ENCODE measurements at places on chromosomes 1 and 21.

- DNase-seq, result no peak
These were observed 67.9 kb upstream of the GALNT2 start for GRCh38 chr1:229999004-229999670.

GRCh38 chr1:185608177-185608576 lies 126.0 kb upstream of the HMCN1 start:
- no peak for DNase-seq

GRCh38 chr1:156429313-156430060 lies 60.5 kb downstream of the RHBG start:
- no peak for DNase-seq

GRCh38 chr1:37325010-37325409 lies 149.4 kb upstream of the ZC3H12A start:
- no peak for DNase-seq

GRCh38 chr1:15153842-15154479 lies 414 bp downstream of the TMEM51 start:
- DNase-seq, result no peak

DNA sequence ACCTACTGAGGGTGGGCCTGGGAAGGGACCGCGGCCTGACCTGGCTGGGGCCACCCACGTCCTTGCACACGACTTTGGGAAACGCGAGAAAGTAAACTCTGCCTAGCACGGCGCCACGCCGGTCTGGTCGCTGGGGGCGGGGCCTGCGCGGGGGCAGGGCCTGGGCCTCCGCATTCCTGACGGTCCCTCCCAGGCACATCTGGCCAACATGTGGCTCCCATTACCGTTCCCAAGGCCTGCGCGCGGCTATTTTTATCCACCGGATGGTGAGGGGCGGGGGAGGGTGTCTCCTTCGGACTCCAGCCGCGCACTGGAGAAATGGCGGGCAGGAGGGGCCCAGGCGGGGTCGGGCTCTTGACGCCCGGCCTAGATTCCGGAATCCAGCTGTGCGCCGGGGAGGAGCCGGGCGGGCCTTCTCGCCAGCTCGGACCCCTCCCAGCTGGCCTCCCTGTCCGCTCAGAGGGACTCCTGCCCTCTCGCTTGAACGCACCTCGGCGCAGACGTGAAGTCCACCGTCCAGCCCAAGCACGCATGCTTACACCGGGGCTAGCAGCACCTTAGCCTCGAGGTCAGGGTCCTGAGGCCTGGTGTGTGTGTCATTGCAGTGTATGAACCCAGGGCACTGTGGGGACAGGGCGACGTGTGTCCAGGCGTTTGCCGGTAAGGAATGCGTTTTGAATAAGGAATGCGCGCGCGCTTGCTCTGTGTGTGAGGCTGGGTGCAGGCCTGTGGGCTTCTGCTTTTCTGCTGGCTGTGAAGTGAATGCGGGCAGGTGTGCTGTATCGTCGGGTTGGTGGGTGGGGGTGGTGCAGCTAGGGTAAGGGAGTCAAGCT lies 2.1 kb downstream of the EVA1B start:
- DNase-seq, result peak; percentile 55

- DNase-seq, result no peak
These were observed 192.0 kb downstream of the SDCCAG8 start for GRCh38 chr1:243447844-243448243.

DNA sequence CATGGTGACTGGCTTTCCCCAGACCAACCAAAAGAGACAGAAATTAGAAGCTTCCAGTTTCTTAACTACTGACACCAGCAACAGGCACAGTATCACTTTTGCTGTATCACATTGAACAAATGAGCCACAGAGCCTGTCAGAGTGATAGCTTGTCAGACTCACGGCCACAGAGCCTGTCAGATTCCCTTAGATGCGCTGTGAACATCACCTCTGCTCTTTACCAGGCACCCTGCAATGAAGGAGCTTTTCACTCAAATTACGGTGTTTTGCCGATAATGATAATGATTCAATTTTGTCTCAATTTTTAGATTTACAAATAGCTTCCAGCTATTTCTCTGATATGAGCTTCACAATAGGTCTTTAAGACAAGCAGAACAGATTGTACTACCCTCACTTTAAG lies 107.9 kb upstream of the GNG12 start:
- no peak for DNase-seq

DNA sequence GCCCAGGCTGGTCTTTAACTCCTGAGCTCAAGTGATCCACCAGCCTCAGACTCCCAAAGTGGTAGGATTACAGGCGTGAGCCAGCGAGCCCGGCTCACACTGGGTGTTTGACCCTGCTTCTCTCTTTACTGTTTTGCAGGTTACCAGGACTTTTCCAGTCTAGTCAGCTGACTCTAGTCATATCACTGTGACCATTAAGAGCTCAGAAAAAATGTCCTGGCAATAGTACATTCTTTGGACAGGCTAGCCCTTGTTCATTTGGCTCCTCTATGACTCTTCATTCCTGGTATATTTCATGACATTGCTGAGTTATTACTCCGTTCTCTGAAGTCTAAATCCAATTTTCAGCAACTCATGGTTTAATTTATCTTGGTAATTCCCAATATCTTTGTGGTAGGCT lies 8.0 kb upstream of the CA6 start:
- no peak for DNase-seq

- peak; percentile 15 for DNase-seq
These were observed 116.2 kb downstream of the HMCN1 start for GRCh38 chr1:185850366-185850765.

GRCh38 chr1:13908128-13908527 lies 208.1 kb downstream of the PRDM2 start:
- no peak for DNase-seq

Measured in amniotic stem cell (primary cell).